ENCODE measurements at places on chromosomes 5 and 9. TPM values are rescaled to one million over a fixed set of nuclear protein-coding genes. Genes with fewer than 3 reads are reported as not detected.

GRCh38 chr5:151094030-151094851, 13.4 kb upstream of the TNIP1 start:
- H3K4me3 ChIP-seq: peak overlapping the region; percentile 54
- DNase-seq: peak; percentile 82
- H3K4me1 ChIP-seq: peaks cover 71% of the 10 kb centered on the region
- H3K36me3 ChIP-seq: peaks cover 6% of the 10 kb centered on the region
- peak overlapping the region; percentile 93 for H3K27ac ChIP-seq
- H3K27me3 ChIP-seq: no peaks in the 10 kb centered on the region

- H3K36me3 ChIP-seq: peaks cover 5% of the 10 kb centered on the region
- no peaks in the 10 kb centered on the region for H3K27me3 ChIP-seq
- no peak for DNase-seq
- peaks cover 36% of the 10 kb centered on the region for H3K4me1 ChIP-seq
- no peak overlapping the region for H3K27ac ChIP-seq
Observed at GRCh38 chr5:176413255-176413565, 3.1 kb downstream of the CLTB start.

NXNL2 gene
- not detected for total RNA-seq

- peaks cover 18% of the 10 kb centered on the region for H3K4me1 ChIP-seq
- no peaks in the 10 kb centered on the region for H3K27me3 ChIP-seq
- peaks cover 31% of the 10 kb centered on the region for H3K36me3 ChIP-seq
- H3K27ac ChIP-seq: peak overlapping the region; percentile 40
- DNase-seq: no peak
Observed at GRCh38 chr9:71858812-71859211, 52.2 kb downstream of the ABHD17B start.

GRCh38 chr5:151274666-151275065, 21.7 kb downstream of the GM2A start:
- no peak for DNase-seq
- no peak overlapping the region for H3K27ac ChIP-seq
- H3K36me3 ChIP-seq: no peaks in the 10 kb centered on the region

- H3K36me3 ChIP-seq: no peaks in the 10 kb centered on the region
- no peak overlapping the region for H3K27ac ChIP-seq
- no peak overlapping the region for H3K4me3 ChIP-seq
Observed at GRCh38 chr5:107524111-107524510, 146.6 kb downstream of the EFNA5 start.

IL5 gene
- total RNA-seq: 1.6 TPM

ZNF169 gene
- 6.7 TPM for total RNA-seq

All from activated CD4-positive, alpha-beta T cell treated with anti-CD3 and anti-CD28 coated beads for 36 hours (primary cell).